ENCODE measurements at places on chromosomes 1 and 21. TPM values are rescaled to one million over a fixed set of nuclear protein-coding genes. Genes with fewer than 3 reads are reported as not detected.

Gene HES3
- total RNA-seq: not detected

Gene ANKRD65
- 4.2 TPM for total RNA-seq

Gene FNDC10
- total RNA-seq: 1.6 TPM

Gene GJB3
- total RNA-seq: not detected

Gene RGS8
- total RNA-seq: under 0.01 TPM

Gene CFHR5
- not detected for total RNA-seq
